ENCODE measurements at places on chromosomes 7 and 10.

GRCh38 chr10:124600051-124600880 is 138.6 kb downstream of the LHPP start:
- no peak for DNase-seq

DNA sequence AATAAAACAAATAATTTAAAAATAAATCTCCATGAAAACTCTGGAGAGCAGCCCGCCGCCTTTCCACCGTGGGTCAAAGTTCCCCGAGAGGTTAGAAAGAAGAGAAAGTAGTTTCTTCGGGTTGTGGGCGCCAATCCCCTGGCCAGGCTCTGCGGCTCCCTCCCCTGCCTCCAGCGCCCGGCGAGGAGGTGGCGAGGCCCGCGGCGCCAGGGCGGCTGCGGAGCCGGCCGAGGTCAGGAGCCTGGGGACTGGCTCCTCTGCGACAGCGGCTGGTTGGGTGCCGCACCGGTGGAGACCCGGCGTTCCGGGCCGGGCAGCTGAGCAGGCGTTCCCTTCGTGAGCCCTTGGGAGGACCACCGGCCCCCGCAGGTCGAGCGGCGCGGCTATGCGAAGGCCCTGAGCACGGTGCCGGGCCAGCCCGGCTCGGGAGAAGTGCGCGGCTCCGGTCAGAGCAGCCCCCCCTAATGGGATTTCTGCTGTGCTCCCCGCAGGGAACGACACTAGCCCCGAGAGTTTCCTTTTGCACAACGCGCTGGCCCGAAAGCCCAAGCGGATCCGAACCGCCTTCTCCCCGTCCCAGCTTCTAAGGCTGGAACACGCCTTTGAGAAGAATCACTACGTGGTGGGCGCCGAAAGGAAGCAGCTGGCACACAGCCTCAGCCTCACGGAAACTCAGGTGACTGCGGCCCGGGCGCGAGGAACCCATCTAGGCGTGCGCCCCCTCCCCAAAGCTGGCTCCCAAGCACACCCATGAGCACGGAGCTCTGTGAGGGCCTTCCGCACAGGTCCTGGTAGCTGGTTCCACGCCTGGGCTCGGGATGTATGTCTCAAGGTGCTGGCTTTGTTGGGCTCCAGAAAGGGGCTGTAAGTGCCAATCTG is 2.8 kb downstream of the EMX2 start:
- no peak for DNase-seq

DNA sequence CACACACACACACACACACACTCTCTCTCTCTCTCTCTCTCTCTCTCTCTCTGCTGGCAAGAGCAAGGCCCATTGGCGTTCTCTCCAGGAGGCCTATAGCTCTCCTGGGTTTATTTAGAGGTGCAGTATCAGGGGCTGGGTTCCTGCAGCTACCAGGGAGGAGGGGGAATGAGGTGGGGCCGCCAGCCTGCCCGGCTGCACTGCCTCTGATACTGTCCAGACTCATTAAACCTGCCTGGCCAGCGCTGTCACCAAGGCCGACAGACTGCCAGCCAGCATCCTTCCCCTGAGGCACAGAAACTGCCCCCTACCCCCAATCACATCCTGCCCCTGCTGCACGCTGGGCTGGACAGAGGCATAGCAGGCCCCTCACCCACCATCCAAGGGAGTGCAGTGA is 4.3 kb downstream of the PRRT4 start:
- DNase-seq: no peak

- DNase-seq: peak; percentile 95
Measured at GRCh38 chr10:120508393-120508792, 51.4 kb downstream of the PLPP4 start.

GRCh38 chr7:55140941-55141278 is 122.1 kb downstream of the EGFR start:
- no peak for DNase-seq

GRCh38 chr7:135151533-135151932 is 3.7 kb downstream of the TMEM140 start:
- no peak for DNase-seq

DNA sequence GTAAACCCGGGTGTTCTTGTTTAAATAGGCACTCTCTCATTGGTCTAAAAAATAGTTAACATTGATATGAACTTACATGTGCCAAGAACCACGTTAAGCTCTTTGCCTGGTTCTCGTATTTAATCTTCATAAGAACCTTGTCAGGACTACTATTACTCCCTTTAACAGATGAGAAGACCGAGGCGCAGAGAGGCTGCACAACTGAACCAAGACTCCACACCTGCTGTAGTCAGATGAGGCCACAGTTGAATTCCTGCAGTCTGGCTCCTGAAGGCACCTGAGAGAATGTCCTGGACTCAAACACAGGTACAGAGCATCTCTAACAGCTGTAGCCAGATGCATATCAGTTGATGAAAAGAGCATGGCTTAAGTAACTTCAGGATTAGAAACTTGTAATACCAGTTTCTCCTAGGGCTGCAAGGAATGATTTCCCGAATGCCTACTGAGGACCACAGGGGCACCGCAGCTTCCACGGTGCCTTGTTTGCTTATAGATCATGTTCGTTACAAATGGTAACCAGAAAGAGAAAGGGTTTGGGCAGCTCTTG is 9.5 kb downstream of the DDC start:
- DNase-seq: no peak

DNA sequence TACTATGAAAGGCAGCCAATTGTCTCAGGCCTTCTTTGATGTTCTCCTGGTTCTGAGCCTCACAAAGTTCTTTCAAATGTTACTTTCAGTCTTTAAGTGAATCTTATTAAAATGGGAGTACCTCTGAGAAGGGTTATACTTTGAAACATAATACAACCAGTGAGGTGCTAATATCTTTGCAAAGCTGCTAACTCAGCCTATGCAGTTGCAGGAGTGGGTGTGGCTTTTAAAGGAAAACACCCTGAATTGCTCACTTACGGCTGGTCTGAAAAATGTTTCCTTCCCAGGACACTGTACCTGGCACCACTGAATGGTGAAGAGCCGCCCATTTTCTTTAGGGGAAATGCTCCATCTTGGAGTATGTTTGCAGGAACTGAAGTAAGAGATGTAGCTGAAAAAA is 130.9 kb downstream of the CHN2 start:
- DNase-seq: no peak

DNA sequence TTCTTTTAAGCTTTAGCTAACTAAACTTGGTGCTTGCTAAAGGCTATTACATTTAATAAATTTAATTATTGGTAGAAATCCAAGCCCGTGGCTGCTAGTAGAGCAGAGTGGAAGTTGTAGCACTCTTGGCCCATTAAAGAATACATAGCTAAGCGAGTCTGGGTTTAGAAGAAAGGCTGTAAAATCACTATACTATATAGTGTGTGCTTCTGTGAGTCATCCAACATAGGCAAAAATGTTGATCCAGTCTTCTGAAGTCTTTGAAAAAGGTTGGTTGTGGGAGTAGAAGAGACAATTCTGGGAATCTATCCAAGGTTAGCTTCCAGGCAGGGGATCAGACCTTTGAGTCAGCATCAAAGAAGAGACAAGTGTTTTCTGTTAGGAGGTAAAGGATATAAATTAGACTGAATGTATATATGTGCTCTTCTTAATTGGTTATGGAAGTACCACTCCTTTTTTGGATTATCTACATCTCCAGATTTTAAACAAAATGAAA is 664.2 kb downstream of the NXPH1 start:
- DNase-seq: no peak

DNA sequence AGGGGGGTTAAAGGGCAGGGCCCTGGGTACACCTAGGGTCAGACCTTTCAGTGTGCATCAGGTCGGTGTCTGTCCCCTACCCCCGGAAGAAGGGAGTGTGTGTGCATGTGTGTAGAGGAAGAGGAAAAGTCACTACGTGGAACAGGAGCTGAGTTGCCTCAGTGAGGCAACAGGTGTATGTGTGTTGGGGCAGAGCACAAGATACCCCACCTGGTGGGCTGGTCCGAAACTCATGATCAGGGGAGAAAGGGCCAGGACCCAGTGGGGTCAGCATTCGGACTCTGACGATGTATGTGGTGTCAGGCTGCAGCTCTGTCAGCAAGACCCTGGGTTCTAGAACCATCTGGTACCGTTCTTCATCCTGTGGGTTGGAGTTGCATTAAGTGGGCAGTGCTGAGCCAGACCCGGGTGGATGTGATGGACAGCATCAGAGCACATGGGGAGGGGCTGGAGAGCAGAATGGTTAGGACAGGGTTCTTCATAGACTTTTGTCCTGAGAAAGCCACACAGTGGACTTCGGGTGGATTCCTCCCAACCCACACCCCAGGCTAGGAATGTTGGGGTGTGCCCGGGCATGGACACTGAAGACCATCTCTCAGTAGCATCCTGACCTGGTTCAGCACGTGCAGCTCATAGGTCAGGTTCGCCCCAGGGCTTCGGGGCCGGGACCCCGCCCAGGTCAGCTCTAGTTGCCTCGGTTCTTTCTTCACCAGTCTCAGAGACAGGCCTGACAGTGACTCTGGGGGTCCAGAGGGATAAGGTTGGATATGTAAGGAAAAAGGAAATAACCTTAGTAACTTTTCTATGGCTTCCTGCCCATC is 10.7 kb downstream of the EPHA1 start:
- no peak for DNase-seq

- no peak for DNase-seq
Measured at GRCh38 chr10:119409906-119410305, 132.6 kb downstream of the RGS10 start.

- no peak for DNase-seq
Measured at GRCh38 chr7:5671046-5671445, 110.4 kb downstream of the RNF216 start.

- DNase-seq: no peak
Measured at GRCh38 chr7:17010637-17011300, 129.0 kb upstream of the AGR3 start.

- no peak for DNase-seq
Measured at GRCh38 chr7:78279457-78279856, 480.9 kb downstream of the PHTF2 start.

GRCh38 chr7:88638583-88638982 is 120.9 kb upstream of the ZNF804B start:
- no peak for DNase-seq

DNA sequence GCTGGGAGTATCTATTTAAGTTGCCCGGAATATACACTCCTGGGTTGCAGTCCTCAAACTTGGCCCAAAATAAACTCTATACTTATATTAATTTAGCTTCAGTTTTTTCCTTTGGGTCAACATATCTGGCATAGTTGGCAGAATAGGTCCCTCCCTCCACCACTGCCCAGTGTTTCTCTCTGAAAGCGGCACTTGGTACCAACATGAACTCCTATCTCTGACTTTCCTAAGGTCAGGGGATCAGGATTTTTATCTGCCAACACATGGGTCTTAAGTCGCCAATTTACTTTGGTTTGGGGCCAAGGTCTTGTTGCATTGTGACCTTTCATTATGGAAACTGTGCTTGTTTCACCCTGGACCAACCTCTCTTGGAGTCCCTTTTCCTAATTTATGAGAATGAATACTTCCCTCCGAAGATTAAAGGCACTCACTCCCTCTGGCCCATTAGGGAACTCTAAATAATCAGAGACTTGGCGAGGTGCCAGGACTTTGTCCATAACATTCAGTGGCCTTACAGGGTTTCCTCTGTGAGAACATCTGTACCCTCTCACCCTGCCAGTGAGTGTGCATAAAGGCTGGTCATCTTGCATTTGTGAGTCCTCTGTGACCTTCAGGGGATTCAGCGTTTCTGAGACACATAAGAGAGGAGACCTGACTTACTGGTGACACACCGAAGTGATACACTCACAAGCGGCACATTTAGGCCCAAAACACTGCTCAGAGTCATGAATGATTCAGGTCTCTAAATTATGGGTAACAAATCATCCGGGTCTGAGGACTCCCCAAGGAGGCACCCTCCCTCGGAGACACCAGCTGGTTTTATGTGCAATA is 19.7 kb upstream of the FKBP9 start:
- DNase-seq: peak; percentile 35

- DNase-seq: no peak
Measured at GRCh38 chr7:82722946-82723345, 279.4 kb upstream of the CACNA2D1 start.

GRCh38 chr10:78758176-78758575 is 310.6 kb upstream of the ZMIZ1 start:
- DNase-seq: no peak

DNA sequence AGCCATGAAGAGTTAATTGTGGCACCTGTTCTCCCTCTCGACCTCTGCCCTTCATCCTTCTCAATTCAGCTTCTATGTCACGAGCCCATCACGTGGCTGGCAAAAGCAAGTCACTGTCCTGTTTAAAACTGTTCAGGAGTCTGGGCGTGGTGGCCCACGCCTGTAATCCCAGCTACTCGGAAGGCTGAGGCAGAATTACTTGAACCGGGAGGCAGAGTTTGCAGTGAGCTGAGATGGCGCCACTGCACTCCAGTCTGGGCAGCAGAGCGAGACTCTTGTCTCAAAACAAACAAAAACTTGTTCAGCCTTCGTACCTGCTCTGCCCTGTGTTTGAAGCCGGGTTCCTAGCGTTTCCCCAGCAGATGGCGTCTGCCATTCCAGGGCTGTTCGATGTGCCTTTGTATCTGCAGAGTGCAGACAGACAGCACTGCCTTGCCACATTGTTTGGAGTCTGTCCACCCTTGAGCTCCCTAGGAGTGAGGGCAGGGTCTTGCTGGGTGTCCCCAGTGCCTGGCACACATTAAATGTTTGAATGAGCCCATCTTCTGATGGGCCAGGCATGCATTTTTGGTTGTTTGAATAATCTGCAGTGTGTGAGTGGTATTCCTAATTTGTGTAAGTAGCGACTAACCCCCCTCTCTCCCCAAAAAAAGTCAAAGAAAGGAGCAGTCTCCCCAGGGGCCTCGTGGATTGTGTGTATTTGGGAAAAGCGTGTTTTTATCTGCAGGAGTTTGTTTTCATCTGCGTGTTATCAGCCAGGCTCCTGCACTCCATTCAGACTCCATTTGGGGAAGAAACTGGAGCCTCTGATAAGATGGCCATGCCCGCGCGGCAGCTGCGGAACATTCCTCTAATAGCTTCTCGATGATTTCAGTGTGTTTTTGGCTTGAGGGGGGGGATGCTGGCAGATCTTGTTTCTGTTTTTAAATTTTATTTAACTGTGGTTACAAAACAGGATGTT is 61.2 kb downstream of the DNAJB6 start:
- peak; percentile 46 for DNase-seq

DNA sequence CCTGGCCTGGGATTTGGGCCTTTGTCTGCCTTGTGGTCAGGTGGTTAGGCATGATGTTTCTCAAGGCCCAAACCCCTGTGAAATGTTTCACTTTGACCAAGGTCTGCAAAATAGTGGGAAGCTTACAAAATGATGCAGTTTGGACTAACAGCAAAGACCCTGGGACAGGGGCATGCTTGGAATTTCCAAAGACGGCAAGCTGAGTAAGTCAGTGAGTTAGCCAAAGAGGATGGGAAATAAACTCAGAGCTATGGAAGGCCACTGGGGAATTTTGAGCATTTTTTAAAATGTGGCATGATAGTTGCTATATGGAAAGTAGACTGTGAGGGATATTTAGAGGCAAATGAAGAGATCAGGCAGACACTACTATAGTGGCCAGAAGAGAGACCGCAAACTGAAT is 31.6 kb upstream of the PPP1R3C start:
- DNase-seq: no peak

All from SW480 (cell line).